Left lung (tissue), 14 donors: ENCODE measurements at places on chromosomes 16 and 17. TPM values are rescaled to one million over a fixed set of nuclear protein-coding genes. Genes with fewer than 3 reads are reported as not detected.

SLC52A1 gene
- total RNA-seq = 0.73 TPM

ZNF385C gene
- 0.50 TPM for total RNA-seq

KIF18B gene
- 2.9 TPM for total RNA-seq

ADAP2 gene
- 23.3 TPM for total RNA-seq

SALL1 gene
- total RNA-seq = not detected

JPH3 gene
- total RNA-seq = not detected

RUNDC3A gene
- total RNA-seq = 0.38 TPM

HOXB2 gene
- 9.7 TPM for total RNA-seq

G6PC1 gene
- not detected for total RNA-seq
